Ureter (tissue), 1 donor: ENCODE measurements at places on chromosomes 5 and 9. TPM values are rescaled to one million over a fixed set of nuclear protein-coding genes. Genes with fewer than 3 reads are reported as not detected.

PDE8B gene
- total RNA-seq, result 10.1 TPM

LHX3 gene
- not detected for total RNA-seq

SLC25A48 gene
- total RNA-seq, result not detected

NRARP gene
- 7.1 TPM for total RNA-seq

ARSI gene
- 0.65 TPM for total RNA-seq

CTSV gene
- total RNA-seq, result not detected

CCL27 gene
- total RNA-seq, result 0.68 TPM

LECT2 gene
- total RNA-seq, result not detected

CCL28 gene
- total RNA-seq, result 7.6 TPM

CARTPT gene
- not detected for total RNA-seq

CAMK4 gene
- total RNA-seq, result 3.0 TPM

KCNN2 gene
- 2.1 TPM for total RNA-seq

SPAG8 gene
- 6.4 TPM for total RNA-seq

ARID3C gene
- total RNA-seq, result not detected

RFESD gene
- total RNA-seq, result 4.5 TPM

DDX31 gene
- total RNA-seq, result 25.8 TPM

PCDHB8 gene
- 1.7 TPM for total RNA-seq

MYMK gene
- not detected for total RNA-seq

AIF1L gene
- total RNA-seq, result 13.2 TPM

KIF27 gene
- 10.7 TPM for total RNA-seq

C5orf34 gene
- total RNA-seq, result 3.2 TPM

PLPP7 gene
- 3.9 TPM for total RNA-seq

CDC20B gene
- not detected for total RNA-seq

SNCAIP gene
- 3.3 TPM for total RNA-seq

PIP5K1B gene
- 13.8 TPM for total RNA-seq

PAPPA gene
- 4.9 TPM for total RNA-seq

SHOC1 gene
- 0.16 TPM for total RNA-seq

RANBP3L gene
- 8.1 TPM for total RNA-seq

PKN3 gene
- total RNA-seq, result 11.1 TPM

ABO gene
- total RNA-seq, result 25.4 TPM

LHX2 gene
- not detected for total RNA-seq

CATSPER3 gene
- total RNA-seq, result 0.99 TPM

TYRP1 gene
- not detected for total RNA-seq

ACTBL2 gene
- total RNA-seq, result not detected

GABBR2 gene
- total RNA-seq, result 12.2 TPM

PLEKHG4B gene
- total RNA-seq, result 9.5 TPM

FAM78A gene
- total RNA-seq, result 3.3 TPM

GABRA6 gene
- total RNA-seq, result not detected
